ENCODE measurements at places on chromosomes 12 and 14. TPM values are rescaled to one million over a fixed set of nuclear protein-coding genes. Genes with fewer than 3 reads are reported as not detected.

Gene PROX2
- not detected for total RNA-seq

Gene RBMS2
- total RNA-seq: 25.3 TPM

Gene PPM1H
- 3.8 TPM for total RNA-seq

Gene SPTB
- under 0.01 TPM for total RNA-seq

Gene RNASE7
- total RNA-seq: not detected

Gene AKAP3
- total RNA-seq: 0.47 TPM

Gene RAD9B
- 0.38 TPM for total RNA-seq

Gene LBHD2
- not detected for total RNA-seq

Gene DBX2
- total RNA-seq: not detected

All from endothelial cell of coronary artery (primary cell).